ELR (cell line): ENCODE measurements at places on chromosomes 4 and X.

GRCh38 chrX:5307416-5307815 is 921.3 kb downstream of the NLGN4X start:
- no peak for DNase-seq

DNA sequence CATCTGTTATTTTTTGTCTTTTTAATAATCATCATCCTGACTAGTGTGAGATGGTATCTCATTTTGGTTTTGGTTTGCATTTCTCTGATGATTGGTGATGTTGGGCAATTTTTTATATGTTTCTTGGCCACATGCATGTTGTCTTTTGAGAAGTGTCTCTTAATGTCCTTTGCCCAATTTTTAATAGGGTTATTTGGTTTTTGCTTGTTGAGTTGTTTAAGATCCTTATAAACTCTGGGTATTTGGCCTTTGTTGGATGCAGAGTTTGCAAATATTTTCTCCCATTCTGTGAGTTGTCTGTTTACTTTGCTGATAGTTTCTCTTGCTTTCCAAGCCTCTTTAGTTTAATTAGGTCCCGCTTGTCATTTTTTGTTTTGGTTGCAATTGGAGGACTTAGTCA is 152.1 kb upstream of the MED14 start:
- no peak for DNase-seq

DNA sequence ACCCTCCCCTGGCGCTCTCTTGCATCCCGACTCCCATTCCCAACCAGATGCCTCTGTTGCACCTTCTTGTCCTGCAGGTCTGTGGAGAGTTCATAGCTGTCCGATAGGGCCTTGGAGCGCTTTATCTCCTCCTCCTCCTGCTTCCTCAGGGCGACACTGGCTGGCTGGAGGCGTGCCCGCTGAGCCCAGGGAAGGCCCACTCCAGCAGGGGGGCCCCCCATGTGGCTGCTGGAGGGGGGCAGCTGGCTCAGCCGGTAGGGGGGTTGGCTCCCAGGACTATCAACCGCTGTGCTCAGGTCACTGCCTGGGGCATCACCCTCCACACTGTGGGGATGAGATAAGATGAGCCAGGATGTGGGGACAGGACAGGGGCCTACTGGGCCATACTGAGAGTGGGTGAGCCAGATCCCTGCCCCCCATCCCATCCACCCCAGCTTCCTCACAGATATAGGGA is 25.6 kb downstream of the IQSEC2 start:
- DNase-seq: no peak

DNA sequence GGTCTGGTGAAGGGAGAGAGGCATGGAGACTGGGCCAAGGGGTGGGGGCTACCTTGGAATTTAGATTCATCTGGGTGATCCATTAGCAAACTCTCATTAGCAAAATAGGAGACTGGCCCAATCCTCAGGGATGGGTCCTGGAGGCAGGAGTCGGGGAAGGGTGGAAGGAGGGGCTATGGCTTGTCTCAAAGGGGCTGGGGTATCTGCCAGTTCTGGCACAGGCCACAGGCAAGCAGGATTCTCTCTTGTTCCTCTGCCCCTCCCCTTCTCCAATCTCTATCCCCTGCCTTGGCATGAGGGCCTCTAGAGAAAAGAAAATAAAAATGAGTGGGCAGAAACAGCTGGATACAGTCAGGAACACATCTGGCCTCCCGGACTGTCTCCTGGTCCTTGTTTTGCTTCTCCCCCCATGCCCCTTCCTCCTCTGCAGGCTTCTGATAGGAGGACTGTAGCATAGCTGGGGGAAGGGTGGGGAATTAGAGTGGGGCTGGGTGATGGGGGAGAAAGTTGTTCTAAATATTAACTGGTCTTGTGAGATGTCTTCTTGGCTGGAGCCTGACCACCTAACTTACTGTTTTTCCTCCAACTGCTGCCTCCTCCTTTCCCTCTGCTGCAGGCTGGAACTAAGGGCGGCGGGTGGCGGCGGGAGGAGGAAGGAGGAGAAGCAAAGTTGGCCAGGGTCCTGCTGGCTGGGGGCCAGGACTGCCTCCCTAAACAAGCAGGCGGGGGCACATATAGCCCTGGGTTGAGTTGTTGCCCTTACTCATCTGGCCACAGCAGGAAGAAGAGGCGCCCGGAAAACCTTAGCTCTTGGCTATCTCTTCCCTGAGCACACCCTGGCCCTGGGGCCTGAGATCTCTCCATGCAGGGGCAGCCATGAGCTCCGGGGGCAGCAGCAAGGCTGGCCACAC is 53.3 kb upstream of the LAS1L start:
- peak; percentile 66 for DNase-seq
